ENCODE measurements at places on chromosomes 3 and 15. TPM values are rescaled to one million over a fixed set of nuclear protein-coding genes. Genes with fewer than 3 reads are reported as not detected.

The POMGNT2 gene
- 2.0 TPM for polyA plus RNA-seq

The CCR3 gene
- not detected for polyA plus RNA-seq

The RHCG gene
- 3,283 TPM for polyA plus RNA-seq

The LINGO1 gene
- 0.08 TPM for polyA plus RNA-seq

The ZNF662 gene
- polyA plus RNA-seq = 2.5 TPM

The CCR8 gene
- 0.06 TPM for polyA plus RNA-seq

The RLBP1 gene
- not detected for polyA plus RNA-seq

The GOLGA8M gene
- 0.43 TPM for polyA plus RNA-seq

The PFN2 gene
- polyA plus RNA-seq = 10.7 TPM

The SLC28A1 gene
- polyA plus RNA-seq = 0.08 TPM

The SLC51A gene
- polyA plus RNA-seq = 0.21 TPM

The LYSMD4 gene
- polyA plus RNA-seq = 8.7 TPM

The DAZL gene
- polyA plus RNA-seq = not detected

The STRIT1 gene
- not detected for polyA plus RNA-seq

Data from esophagus (tissue), 2 donors.